Neuronal stem cell (in vitro differentiated cells): ENCODE measurements at places on chromosomes 11 and 22.

GRCh38 chr11:73070653-73071052 lies 71.5 kb downstream of the FCHSD2 start:
- no peaks in the 10 kb centered on the region for H3K36me3 ChIP-seq
- no peak overlapping the region for H3K4me3 ChIP-seq
- H3K27ac ChIP-seq = no peak overlapping the region
- no peaks in the 10 kb centered on the region for H3K27me3 ChIP-seq

DNA sequence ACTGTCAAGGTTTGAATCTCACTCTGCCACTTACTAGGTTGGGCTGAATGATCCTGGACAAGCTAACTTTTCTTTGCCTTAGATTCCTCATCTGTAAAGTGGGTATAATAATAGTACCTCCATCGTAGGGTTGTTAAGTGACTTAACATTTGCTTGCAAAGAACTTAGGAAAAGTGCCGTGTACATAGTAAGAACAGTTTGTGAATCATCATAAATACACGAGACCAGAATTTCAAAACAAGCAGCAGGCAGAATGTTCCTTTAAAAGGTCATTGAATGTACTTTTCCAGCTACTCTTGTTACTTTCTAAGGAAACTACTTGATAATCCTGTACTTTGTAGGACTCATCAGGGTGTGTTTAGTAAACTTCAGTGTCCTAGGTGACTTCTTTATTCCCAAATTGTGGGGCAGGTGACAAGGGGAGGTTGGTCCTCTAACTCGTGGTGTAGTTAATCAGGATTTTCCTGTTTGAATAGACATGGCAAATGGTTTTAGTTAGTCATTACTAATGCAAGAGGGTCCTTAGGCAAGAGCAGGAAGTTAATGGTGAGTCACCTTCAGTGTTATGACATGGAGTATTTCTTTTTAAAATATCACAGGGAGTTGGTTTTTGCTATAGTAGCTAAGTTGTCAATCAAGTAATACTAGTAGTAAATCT lies 67.9 kb downstream of the YAP1 start:
- H3K4me1 ChIP-seq = no peaks in the 10 kb centered on the region
- H3K36me3 ChIP-seq = peaks cover 82% of the 10 kb centered on the region

GRCh38 chr22:48531108-48531507 lies 1296.6 kb downstream of the BRD1 start:
- no peak overlapping the region for H3K27ac ChIP-seq
- no peak overlapping the region for H3K4me3 ChIP-seq
- H3K27me3 ChIP-seq = no peaks in the 10 kb centered on the region
- H3K36me3 ChIP-seq = peaks cover 4% of the 10 kb centered on the region
- no peaks in the 10 kb centered on the region for H3K4me1 ChIP-seq

GRCh38 chr22:23220485-23221350 lies 40.4 kb downstream of the BCR start:
- H3K36me3 ChIP-seq = no peaks in the 10 kb centered on the region
- H3K4me1 ChIP-seq = peaks cover 33% of the 10 kb centered on the region
- no peak for DNase-seq
- no peaks in the 10 kb centered on the region for H3K27me3 ChIP-seq

DNA sequence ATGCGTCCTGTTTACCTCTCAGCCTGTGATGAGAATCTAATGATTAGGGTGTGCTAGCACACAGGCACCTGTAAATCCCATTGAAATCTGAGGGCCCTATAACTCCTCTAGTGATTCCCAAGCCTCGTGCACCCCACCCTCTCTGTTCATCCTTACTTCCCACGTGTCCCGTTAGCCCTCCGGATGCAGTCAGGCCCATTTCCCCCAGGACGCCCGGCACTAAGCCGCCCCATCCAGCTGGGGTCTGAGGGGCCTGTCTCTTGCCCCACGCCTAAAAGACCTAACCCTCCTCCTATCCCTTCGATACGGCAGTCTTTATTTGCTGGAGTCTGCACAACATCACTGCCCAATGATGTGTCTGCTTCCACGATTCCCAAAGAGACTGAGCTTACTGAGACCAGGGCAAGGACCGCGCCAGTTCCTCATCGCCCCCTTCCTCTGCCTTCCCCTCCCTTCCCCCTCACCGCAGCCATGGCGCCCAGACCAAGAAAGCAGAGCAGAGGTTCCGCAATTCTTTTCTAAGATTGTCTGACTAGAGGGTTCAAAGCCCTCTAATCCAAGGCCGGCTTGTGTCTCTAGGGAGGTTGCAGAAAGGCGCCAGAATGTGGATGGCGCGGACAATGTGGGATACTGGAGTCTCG lies 1.1 kb upstream of the FADS2 start:
- H3K27me3 ChIP-seq = no peaks in the 10 kb centered on the region
- H3K4me3 ChIP-seq = peak overlapping the region; percentile 88
- DNase-seq = no peak
- peaks cover 13% of the 10 kb centered on the region for H3K36me3 ChIP-seq
- peaks cover 34% of the 10 kb centered on the region for H3K4me1 ChIP-seq
- peak overlapping the region; percentile 100 for H3K27ac ChIP-seq

- DNase-seq = no peak
- H3K36me3 ChIP-seq = no peaks in the 10 kb centered on the region
- peaks cover 3% of the 10 kb centered on the region for H3K4me1 ChIP-seq
- H3K27me3 ChIP-seq = no peaks in the 10 kb centered on the region
- H3K27ac ChIP-seq = no peak overlapping the region
- no peak overlapping the region for H3K4me3 ChIP-seq
Observed at GRCh38 chr11:31214372-31214771, 155.2 kb downstream of the DCDC1 start.

DNA sequence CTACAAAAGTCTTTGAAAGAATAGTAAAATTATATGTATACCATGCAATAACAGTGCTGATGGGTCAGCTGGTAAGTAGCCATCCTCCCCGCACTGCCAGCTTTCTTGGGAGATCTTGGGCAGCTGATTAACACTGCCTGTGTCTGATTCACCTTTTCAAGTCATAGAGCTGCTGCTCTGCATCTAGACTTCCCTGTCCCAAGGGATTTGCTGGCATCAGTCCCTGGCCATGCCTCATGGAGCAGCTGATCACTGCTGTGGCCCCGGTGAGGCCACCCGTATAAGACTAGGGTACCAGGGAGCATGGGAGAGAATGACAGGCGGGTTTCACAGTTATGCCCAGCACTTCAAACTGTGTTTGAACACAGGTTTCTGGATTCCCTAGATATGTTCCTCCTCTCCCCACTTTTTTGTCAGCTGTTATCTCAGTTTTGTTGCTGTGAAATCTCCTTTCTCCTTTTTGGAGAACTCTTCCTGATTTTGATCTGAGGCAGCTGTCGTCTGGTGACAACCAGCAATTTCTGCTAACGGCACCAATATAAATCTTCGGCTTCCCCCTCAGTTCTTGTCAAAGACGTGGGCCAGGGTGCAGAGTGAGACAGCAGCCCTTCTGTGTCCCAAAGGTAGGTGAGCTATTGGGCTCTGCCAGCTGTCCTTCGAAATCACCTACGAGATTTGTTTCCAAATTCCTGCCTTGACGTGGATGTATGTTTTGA lies 438.9 kb downstream of the NTM start:
- no peak overlapping the region for H3K4me3 ChIP-seq
- H3K27ac ChIP-seq = no peak overlapping the region
- H3K27me3 ChIP-seq = no peaks in the 10 kb centered on the region
- no peaks in the 10 kb centered on the region for H3K36me3 ChIP-seq
- no peak for DNase-seq

GRCh38 chr11:25988178-25988577 lies 343.8 kb upstream of the ANO3 start:
- no peaks in the 10 kb centered on the region for H3K27me3 ChIP-seq
- DNase-seq = no peak
- no peaks in the 10 kb centered on the region for H3K36me3 ChIP-seq
- no peak overlapping the region for H3K27ac ChIP-seq

- DNase-seq = no peak
- no peak overlapping the region for H3K27ac ChIP-seq
- no peaks in the 10 kb centered on the region for H3K27me3 ChIP-seq
Observed at GRCh38 chr11:10107497-10107896, 186.5 kb downstream of the SBF2 start.

DNA sequence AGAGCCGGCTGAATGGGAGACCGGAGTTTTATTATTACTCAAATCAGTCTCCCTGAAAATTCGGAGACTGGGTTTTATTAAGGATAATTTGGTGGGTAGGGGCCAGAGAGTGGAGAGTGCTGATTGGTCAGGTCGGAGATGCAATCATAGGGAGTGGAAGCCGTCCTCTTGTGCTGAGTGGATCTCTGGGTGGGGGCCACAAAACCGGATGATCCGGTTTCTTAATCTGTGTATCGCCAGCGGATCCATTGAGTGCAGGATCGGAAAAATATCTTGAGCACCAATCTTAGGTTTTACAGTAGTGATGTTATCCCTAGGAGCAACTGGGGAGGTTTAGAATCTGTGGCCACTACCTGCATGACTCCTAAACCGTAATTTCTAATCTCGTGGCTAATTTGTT lies 886 bp upstream of the NIPSNAP1 start:
- peak overlapping the region; percentile 58 for H3K4me3 ChIP-seq
- H3K4me1 ChIP-seq = peaks cover 6% of the 10 kb centered on the region
- no peaks in the 10 kb centered on the region for H3K27me3 ChIP-seq

- H3K4me1 ChIP-seq = peaks cover 6% of the 10 kb centered on the region
- DNase-seq = peak; percentile 53
- peaks cover 30% of the 10 kb centered on the region for H3K36me3 ChIP-seq
- H3K4me3 ChIP-seq = peak overlapping the region; percentile 97
- H3K27me3 ChIP-seq = no peaks in the 10 kb centered on the region
- no peak overlapping the region for H3K27ac ChIP-seq
Observed at GRCh38 chr11:68271023-68271780, 571 bp downstream of the C11orf24 start.

DNA sequence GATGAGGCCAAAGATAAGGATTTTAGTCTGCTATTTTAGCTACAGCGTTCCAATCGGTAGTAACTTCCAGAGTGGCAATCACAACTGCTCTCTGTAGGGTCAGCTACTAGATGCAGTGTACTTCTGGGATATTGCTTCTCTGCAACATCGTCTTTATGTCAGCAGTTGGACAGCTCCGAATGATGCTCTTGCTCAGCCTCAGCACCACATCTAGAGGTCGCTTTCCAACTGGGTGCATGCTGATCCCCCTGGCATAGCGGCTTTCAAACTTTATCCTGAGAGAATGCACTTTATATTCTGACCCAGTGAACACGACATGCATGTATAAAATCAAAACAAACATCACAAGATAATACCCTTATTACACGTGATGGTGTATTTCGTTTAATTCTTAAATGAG lies 219.6 kb downstream of the C11orf87 start:
- H3K4me1 ChIP-seq = no peaks in the 10 kb centered on the region
- peak; percentile 48 for DNase-seq
- no peaks in the 10 kb centered on the region for H3K36me3 ChIP-seq
- no peaks in the 10 kb centered on the region for H3K27me3 ChIP-seq

- H3K36me3 ChIP-seq = no peaks in the 10 kb centered on the region
- H3K27me3 ChIP-seq = no peaks in the 10 kb centered on the region
- DNase-seq = no peak
- no peak overlapping the region for H3K4me3 ChIP-seq
- no peaks in the 10 kb centered on the region for H3K4me1 ChIP-seq
Observed at GRCh38 chr11:13189561-13190426, 87.8 kb upstream of the BMAL1 start.

DNA sequence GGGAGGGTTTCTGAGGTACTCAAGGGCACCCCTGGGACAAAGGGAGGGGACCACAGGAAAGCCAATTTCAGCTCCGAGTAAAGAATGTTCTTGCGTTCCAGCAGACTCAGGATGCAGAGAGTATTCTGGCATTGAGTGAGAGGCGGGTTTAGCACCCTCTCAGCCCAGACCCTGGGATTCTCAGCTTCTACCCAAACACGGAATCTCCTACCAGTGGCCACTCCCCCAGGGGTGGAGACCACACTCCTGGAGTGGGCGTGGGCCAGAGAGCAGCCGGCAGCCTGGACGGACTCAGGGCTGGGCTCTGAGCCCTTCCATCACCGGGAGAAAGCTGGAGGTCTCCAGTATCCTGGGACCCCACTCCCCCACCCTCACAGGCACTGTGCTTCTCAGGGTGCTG lies 26.1 kb upstream of the TTLL12 start:
- H3K4me3 ChIP-seq = no peak overlapping the region
- no peak for DNase-seq
- H3K27ac ChIP-seq = no peak overlapping the region
- H3K36me3 ChIP-seq = no peaks in the 10 kb centered on the region

- no peak overlapping the region for H3K4me3 ChIP-seq
- no peak overlapping the region for H3K27ac ChIP-seq
- peaks cover 6% of the 10 kb centered on the region for H3K4me1 ChIP-seq
Observed at GRCh38 chr22:47112994-47113852, 350.8 kb downstream of the TBC1D22A start.

DNA sequence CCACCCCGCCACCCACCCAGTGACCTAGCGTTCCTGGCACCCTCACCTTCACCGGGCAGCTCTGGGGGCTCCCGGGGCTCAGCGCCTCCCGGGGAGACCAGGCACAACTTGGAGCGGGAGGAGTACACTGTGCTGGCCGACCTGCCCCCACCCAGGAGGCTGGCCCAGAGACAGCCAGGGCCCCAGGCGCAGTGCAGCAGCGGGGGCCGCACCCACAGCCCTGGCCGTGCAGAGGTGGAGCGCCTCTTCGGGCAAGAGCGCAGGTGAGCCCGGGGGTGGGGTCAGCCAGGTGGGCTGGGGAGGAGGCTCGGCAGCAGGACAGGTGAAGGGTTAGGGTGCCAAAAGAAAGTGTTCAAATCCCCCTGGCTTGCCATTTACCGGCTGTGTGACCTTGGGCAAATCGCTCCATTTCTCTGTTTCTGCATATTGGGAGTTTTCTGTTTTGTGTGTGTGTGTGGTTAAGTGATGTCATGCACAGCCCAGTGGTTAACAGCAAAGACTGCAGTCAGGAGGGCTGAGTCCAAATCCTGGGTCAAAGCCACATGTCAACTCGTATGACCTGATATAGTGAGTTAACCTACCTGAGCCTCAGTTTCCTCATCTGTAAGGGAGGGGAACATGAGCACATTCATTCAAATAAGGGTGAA lies 29.5 kb downstream of the TRIOBP start:
- H3K4me3 ChIP-seq = no peak overlapping the region
- H3K4me1 ChIP-seq = no peaks in the 10 kb centered on the region
- H3K27ac ChIP-seq = no peak overlapping the region
- peaks cover 31% of the 10 kb centered on the region for H3K36me3 ChIP-seq

DNA sequence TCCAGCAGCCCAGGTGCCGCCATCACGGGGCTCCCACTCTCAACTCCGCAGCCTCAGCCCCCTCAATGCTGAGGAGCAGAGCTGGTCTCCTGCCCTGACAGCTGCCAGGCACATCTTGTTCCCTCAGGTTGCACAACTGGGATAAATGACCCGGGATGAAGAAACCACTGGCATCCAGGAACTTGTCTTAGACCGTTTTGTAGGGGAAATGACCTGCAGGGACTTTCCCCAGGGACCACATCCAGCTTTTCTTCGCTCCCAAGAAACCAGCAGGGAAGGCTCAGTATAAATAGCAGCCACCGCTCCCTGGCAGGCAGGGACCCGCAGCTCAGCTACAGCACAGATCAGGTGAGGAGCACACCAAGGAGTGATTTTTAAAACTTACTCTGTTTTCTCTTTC lies at the start of gene SAA1:
Gene SAA1, plus strand, starts transcription at position 316 of the 400 bp plus-strand sequence. CDS start 624 bp downstream, outside the sequence.
- H3K27ac ChIP-seq = no peak within 1 kb of the TSS
- DNase-seq = no peak
- no peaks in the 10 kb centered on the region for H3K36me3 ChIP-seq
- no peaks in the 10 kb centered on the region for H3K4me1 ChIP-seq
- H3K27me3 ChIP-seq = no peaks in the 10 kb centered on the region
- no peak within 1 kb of the TSS for H3K4me3 ChIP-seq
